ENCODE measurements at places on chromosomes 3 and 15. TPM values are rescaled to one million over a fixed set of nuclear protein-coding genes. Genes with fewer than 3 reads are reported as not detected.

The C2CD4A gene
- total RNA-seq = not detected

The CFAP44 gene
- total RNA-seq = 2.5 TPM

The NANOGP8 gene
- total RNA-seq = not detected

The HGD gene
- total RNA-seq = 17.6 TPM

The CIDEC gene
- total RNA-seq = 6.6 TPM

The C3orf22 gene
- total RNA-seq = not detected

The VEPH1 gene
- not detected for total RNA-seq

Data from A549 treated with RU486 at 1 μM for 4 hours (cell line).